ENCODE measurements at places on chromosomes 6 and 20. TPM values are rescaled to one million over a fixed set of nuclear protein-coding genes. Genes with fewer than 3 reads are reported as not detected.
A peak's percentile ranks its signal among the peaks of the same experiment; 100 is the strongest.

TRIM40 gene
- not detected for total RNA-seq

CUTA gene
- 132 TPM for total RNA-seq

CNR1 gene
- total RNA-seq = not detected

ZNF76 gene
- 7.2 TPM for total RNA-seq

PRSS35 gene
- total RNA-seq = not detected

SNPH gene
- 2.8 TPM for total RNA-seq

MACROD2 gene
- total RNA-seq = 1.4 TPM

DNA sequence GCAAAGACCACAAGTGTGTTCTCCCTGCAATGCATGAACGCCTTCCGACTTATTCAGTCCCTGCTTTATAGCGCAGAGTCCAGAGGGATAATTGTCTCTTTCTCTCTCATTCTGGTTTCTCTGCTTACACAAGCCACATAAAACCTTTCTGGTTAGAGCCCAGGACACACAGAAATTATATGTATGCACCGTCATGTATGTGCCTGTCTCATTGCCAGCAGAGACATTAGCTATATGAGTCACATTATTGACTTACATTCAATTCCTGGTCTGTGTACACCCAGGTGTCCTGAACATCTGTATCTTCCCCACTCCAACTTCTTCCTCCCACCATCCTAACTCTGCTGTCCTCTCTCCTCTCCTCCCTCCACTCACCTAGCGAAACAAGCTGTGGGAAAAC, 44.0 kb downstream of the LRFN2 start:
- DNase-seq = no peak

DNA sequence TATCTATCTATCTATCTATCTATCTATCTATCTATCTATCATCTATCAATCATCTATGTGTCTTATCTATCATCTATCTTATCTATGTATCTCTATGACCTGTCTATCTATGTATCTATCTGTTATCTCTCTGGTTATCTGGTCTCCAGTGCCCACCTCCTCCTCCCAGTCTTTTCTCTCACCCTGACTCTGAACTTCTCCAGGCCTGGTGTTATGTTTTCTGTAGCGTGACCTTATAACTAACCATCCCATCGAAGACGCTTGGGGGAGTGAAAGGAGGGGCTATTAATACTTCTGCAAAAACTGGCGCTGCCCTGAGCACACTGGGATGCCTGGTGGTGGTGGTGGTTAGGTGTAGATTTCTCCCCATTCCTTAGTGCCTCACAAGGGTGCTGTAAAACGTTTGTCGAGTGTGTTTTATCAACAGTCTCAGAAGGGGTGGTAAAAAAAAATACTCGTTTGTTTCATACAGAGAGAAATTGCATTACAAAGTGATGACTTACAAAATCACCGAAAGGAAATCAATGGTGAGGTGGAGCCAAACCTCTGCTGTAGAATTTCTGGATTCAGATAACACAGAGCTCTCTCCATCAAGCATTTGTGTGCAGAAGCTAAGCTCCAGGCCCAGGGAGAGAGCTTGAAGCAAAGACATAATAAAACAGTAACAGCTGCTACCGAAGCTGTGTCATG, 156.2 kb downstream of the BCAS1 start:
- no peak for DNase-seq

DNA sequence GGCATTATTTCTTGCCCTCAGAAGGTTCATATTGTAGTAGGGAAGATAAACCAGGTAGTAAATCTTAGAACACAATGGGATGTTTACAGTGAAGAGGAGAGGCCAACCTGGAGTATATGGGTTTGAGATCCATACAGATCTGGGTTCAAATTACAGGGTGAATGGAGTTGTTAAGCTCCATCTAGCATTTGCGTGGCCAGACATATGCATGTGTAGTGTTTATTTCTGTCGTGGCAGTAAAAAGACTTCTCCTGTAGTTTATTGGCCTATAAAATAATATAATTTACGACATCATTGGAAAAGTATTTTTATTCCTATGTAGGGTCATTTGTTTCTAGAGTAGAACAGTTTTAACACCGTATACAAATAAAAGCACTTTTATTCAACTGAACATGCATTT, 25.2 kb upstream of the TULP4 start:
- DNase-seq = no peak

GRCh38 chr6:135830452-135830881, 21.0 kb upstream of the PDE7B start:
- no peak for DNase-seq

DNA sequence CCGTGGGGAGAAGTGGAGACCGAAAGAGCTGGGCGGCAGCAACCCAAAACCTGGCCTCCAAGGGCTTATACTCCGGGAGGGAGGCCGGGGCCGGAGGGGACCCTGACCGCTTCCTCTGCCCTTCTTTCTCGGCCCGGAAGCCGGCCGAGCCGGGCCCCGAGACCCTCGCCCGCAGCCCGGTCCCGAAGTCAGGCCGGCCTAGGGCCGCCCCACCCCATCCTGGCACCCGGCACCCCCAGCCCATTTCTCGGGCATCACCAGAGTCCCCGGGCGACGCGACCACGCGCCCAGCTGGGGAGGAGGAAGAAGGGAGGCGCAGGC, 572 bp upstream of the ZDHHC14 start:
- no peak for DNase-seq

DNA sequence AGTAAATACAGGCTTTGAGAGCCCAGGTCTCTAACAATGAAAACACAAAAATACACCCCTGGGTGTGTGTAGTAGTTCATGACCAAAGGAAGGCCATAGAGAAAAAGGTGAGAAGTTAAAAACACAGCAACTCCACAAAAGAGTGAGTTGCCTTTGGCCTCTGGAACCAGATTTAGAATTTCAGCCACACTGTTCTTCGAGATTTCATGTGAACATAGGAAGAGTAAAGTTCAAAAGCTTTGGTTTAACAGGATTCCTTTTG, 43.5 kb upstream of the RIN2 start:
- no peak for DNase-seq

DNA sequence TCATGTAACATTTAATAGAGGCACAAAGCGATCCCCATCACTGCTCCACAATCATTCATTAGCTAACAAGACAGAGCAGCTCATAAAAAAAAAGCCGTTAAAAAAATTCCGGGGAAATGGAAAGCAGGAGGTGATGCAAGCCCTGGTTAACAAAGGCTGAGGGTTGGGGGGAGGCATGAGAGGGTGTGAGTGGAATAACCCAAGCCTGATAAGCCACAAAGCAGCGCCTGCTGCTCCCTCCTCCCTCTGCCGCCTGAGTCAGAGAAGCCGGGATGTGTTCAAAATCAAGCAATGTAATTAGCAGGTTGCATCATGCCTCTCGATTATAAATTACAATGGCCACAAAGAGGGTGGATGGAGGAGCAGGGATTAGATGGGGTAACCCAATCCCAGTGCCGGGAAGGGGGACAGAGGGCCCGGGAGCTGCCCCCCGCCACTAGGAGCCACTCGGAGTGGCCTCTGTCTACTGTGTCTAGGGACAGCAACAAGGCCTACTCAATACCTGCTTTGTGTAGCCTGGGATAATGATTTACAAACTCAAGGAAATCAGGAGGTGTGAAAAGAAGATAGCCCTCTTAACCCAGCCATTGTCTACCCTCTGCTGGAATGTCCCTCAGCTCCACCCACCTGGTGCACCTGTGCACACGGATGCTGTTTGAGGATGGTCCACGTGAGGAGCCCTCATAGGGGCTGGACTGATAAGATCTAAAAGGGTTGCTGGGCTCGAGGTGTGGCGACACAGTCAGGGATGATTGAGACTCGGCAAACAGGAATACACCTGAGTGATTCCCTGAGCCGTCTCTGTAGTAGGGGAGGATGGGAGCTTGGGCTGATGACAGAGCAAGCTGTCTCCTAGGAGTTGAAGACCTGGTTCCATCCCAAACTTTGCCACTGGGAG, 156.9 kb downstream of the VEGFA start:
- DNase-seq = peak; percentile 82

GRCh38 chr6:168097621-168098430, 18.8 kb upstream of the FRMD1 start:
- DNase-seq = no peak

DNA sequence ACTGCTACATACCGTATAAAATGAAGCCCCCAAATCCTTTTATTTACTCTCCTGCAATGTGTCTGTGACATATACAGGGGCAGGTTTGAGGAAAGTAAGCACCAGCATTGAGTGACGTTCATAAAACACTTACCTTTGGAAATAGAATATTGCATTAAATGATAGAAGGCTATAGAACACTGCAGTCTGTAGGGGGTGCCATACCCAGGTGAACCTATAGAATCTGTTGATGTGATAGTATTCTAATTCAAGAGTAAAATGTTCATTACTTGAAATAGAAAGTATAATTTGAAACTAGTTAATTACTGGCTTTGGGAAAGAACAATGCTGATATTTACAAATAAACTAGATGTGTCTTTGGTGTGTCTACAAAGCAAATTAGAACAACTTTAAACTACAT, 47.0 kb upstream of the PRL start:
- no peak for DNase-seq

Measured in NCI-H460 (cell line).